Fibroblast of the aortic adventitia (primary cell): ENCODE measurements at places on chromosomes 7 and 10. TPM values are rescaled to one million over a fixed set of nuclear protein-coding genes. Genes with fewer than 3 reads are reported as not detected.

PLEKHS1 gene
- total RNA-seq: not detected in 2 replicates

STEAP4 gene
- total RNA-seq: 1.8 and 2.1 TPM in 2 replicates

TBXAS1 gene
- total RNA-seq: 2.4 and 2.6 TPM in 2 replicates

RBM20 gene
- total RNA-seq: 0.08 and 0.09 TPM in 2 replicates

CTBP2 gene
- total RNA-seq: 37.9 and 45.4 TPM in 2 replicates

ERCC6 gene
- total RNA-seq: 51.1 and 79.7 TPM in 2 replicates

OR6V1 gene
- total RNA-seq: not detected in 2 replicates

SPDYE16 gene
- 0.09 and 0.33 TPM in 2 replicates for total RNA-seq

MSS51 gene
- total RNA-seq: 2.5 and 3.8 TPM in 2 replicates

GSTO2 gene
- 3.4 and 8.9 TPM in 2 replicates for total RNA-seq

CAMK1D gene
- total RNA-seq: 2.3 and 9.8 TPM in 2 replicates

SPAG6 gene
- total RNA-seq: not detected in 2 replicates

NOS3 gene
- total RNA-seq: 0.36 and 4.6 TPM in 2 replicates

SLC18A3 gene
- not detected in 2 replicates for total RNA-seq

CPVL gene
- 0.54 and 3.2 TPM in 2 replicates for total RNA-seq

ANXA8 gene
- 0.18 and 1.5 TPM in 2 replicates for total RNA-seq

ZNF25 gene
- total RNA-seq: 7.9 and 14.8 TPM in 2 replicates

CACUL1 gene
- total RNA-seq: 17.8 and 29.6 TPM in 2 replicates

NEURL1 gene
- 0.27 TPM in 1 of 2 replicates, not detected in the other for total RNA-seq

OR2A12 gene
- not detected in 2 replicates for total RNA-seq

PNLIPRP2 gene
- not detected in 2 replicates for total RNA-seq

RRP12 gene
- total RNA-seq: 13.0 and 15.9 TPM in 2 replicates

CACNA2D1 gene
- total RNA-seq: 46.0 and 90.5 TPM in 2 replicates

HSPA12A gene
- total RNA-seq: 10.3 and 18.8 TPM in 2 replicates

BICC1 gene
- total RNA-seq: 123 and 177 TPM in 2 replicates

TRA2A gene
- 34.8 and 48.0 TPM in 2 replicates for total RNA-seq

CLIP2 gene
- 31.9 and 89.9 TPM in 2 replicates for total RNA-seq

METTL2B gene
- 13.5 and 41.4 TPM in 2 replicates for total RNA-seq

FKBP6 gene
- total RNA-seq: not detected in 2 replicates

AASS gene
- 20.8 and 53.9 TPM in 2 replicates for total RNA-seq

EIF5AL1 gene
- 1.5 TPM in 1 of 2 replicates, not detected in the other for total RNA-seq

PLPP4 gene
- 7.5 TPM in 1 of 2 replicates, not detected in the other for total RNA-seq

AGK gene
- 28.1 and 28.7 TPM in 2 replicates for total RNA-seq

PAOX gene
- 4.9 and 5.4 TPM in 2 replicates for total RNA-seq

ZNF467 gene
- 0.27 and 5.1 TPM in 2 replicates for total RNA-seq

CDCA7L gene
- 39.1 and 116 TPM in 2 replicates for total RNA-seq

OR2A7 gene
- total RNA-seq: 0.81 and 0.98 TPM in 2 replicates

TCAF2 gene
- 1.6 TPM in 2 replicates for total RNA-seq

OR2A42 gene
- total RNA-seq: not detected in 2 replicates

DNAJC1 gene
- total RNA-seq: 25.8 and 96.7 TPM in 2 replicates

UNC5B gene
- 20.6 and 35.7 TPM in 2 replicates for total RNA-seq

ANKRD22 gene
- total RNA-seq: 0.09 and 0.33 TPM in 2 replicates

CYP2C19 gene
- not detected in 2 replicates for total RNA-seq
